Heart left ventricle (tissue), 16 donors: ENCODE measurements at places on chromosomes 5 and 9. TPM values are rescaled to one million over a fixed set of nuclear protein-coding genes. Genes with fewer than 3 reads are reported as not detected.

Gene MORN5
- total RNA-seq: not detected

Gene GRXCR2
- 1.1 TPM for total RNA-seq

Gene LCN1
- total RNA-seq: not detected

Gene PIP5K1B
- total RNA-seq: 51.2 TPM

Gene ECM2
- 9.2 TPM for total RNA-seq

Gene PLCXD3
- total RNA-seq: 80.3 TPM

Gene TAF1L
- total RNA-seq: not detected

Gene SAXO1
- 0.11 TPM for total RNA-seq

Gene SPRY4
- 7.7 TPM for total RNA-seq

Gene LEAP2
- total RNA-seq: 0.91 TPM

Gene ENTREP1
- total RNA-seq: 24.8 TPM

Gene SPATA31D4
- total RNA-seq: not detected

GRCh38 chr9:111597852-111598732, 1.4 kb downstream of the PTGR1 start:
- peak; percentile 79 for DNase-seq

DNA sequence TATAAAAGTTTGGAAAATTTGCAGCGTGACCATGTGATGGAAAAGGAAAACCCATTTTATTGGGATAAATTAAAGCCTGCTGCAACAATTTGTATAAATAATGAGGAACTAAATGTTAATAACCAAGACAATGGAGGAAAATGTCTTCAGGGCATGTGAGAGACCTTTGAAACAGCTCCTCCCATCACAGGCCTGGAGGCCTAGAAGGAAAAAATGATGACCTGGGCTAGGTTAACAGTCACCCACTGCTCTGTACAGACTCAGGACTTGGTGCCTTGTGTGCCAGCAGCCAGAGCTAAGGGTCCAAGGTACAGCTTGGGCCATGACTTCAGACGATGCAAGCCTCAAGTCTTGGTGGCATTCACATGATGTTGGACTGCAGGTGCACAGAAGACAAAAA, 22.0 kb upstream of the UGT3A1 start:
- no peak for DNase-seq

DNA sequence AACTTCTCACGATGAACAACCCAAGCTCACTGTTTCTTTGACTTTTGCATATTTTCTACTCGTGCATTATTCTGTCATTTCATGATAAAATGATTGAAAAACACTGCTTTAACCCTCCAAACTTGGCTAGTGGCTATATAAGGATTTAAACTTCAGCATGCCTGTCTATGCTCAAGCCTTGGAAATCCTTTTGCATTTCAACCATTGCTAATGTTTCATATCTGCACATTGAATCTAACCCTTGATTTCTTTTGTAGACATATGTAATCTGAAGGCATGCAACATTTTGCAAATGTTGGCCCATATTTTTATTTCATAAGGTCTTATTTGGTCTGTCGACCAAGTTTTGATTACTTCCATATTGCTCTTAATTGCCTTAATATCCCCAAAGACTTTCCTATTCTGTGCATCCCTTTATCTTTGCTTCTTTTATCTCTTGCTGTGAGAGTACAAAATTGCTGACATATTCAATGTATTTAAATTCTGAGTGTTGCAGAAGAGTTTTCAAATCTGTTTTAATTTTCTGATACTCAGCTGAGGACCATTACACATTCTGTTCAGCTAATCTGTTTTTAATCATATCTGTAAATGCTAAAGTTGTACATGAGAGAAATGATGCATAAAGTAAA, 403.7 kb upstream of the ZNF608 start:
- no peak for DNase-seq

DNA sequence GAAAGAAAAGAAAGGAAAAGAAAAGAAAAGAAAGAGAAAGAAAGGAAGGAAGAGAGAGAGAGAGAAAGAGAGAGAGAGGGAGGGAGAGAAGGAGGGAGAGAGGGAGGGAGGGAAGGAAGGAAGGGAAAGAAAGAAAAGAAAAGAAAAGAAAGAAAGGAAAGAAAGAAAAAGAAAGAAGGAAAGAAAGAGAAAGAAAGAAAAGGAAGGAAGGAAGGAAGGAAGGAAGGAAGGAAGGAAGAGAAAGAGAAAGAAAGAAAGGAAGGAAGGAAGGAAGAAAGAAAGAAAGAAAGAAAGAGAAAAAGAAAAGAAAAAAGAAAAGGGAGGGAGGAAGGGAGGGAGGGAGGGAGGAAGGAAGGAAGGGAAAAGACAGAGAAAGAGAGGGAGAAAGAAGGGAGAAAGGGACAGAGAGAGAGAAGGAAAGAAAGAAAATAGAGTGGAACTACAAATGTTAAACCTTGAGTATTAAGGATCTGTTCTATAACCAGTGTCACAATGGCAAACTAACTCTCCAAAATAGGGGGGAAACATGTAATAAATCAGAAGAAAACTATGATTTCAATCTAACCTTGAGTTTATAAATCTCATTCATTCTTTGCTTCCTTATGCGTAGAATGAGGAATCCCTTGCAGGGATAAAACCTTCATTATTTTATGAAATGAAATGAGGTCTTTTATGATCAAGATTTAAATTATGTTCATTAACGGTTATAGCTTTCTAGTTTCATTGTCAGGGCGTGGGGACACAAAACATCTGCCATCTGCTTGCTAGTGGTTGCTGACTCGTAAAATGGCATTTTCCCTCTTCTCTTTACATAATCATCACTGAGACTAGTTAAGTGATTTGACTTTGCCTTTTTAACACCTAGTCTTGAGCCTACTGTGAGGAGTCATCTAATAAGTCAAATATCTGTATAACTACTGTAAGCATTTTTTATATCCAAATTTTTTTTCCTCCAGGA, 40.7 kb upstream of the RAD23B start:
- DNase-seq: no peak

DNA sequence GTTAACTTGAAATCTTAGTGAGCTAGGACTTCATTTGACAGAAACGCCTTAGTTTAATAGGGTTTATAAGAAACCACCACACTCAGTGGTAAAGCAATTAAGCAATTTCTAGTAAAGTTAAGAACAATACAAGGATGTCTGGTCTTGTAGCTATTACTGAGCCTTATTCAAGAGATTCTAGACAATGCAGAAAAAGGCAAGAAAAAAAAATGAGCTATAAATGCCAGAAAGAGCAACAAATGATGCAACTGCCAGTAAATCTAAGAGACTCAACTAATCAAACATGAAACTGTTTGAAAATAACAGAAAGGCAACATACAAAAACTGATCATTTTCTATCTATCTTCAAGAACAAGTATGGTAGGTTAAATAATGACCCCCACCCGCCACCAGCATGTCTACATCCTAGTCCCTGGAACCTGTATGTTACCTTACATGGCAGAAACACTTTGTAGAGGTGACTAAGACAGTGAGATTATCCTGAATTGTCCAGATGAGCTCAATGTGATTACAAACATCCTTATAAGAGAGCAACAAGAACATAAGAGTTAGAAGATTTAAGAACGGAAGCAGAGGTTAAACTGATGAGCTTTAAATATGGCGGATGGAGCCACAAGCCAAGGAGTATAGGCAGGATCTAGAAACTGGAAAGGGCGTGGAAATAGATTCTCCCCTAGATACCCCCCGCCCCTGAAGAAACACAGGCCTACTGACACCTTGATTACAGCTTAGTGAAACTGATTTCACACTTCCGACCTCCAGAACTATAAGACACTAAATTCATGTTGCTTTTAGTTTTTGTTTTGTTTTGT, 93.0 kb downstream of the SUSD1 start:
- no peak for DNase-seq

DNA sequence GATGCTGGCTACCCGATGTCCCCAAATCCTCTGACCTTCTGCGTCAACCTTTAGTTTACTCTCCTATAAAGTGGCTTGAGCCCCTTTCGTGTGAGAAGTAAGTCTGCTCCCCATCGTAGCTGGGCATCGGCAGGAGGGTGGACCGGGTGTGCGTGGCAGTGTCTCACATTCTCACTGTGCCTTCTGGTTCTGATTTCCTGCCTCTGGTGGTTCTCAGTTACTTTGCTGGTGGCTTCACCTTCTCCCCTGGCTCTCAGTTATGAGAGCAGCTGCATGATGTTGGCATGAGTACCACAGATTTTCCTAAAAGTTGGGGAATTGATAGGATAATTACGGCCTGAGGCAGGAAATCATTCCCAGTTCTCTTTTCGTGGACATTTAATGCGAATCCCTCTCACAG, 47.0 kb upstream of the RPS23 start:
- DNase-seq: no peak

- no peak for DNase-seq
Observed at GRCh38 chr9:91746357-91746756, 203.7 kb downstream of the ROR2 start.

DNA sequence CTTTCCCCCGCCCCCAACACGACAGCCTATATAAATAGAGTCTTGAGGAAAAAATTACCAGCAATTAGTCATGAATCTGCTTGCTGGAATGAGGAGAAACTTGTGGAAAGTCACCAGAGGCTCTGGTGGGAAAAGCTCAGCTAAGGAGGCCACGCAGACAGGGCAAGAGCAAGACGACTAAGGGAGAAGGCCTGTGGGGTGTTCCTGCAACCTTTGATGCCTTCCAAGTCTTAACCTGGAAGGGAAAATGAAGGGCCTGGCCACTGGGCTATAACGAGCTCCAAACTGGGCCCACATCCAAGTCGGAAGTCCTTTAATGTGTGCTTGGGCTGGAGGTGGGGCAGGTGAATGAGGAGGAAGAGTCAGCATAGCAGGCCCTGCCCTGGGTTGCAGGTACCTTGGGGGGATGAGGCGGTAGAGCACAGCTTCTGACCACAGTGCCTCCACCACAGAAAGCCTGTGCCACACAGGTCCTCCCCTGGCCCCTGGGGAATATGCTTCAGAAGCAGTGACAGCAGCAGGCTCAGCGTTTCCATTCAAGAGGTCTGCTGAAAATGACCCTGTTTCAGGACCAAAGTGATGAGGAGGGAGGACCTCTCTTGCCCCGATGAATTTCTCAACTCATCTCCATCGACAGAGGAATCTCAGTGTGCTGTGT, 92.8 kb upstream of the LRRTM2 start:
- DNase-seq: peak; percentile 44

DNA sequence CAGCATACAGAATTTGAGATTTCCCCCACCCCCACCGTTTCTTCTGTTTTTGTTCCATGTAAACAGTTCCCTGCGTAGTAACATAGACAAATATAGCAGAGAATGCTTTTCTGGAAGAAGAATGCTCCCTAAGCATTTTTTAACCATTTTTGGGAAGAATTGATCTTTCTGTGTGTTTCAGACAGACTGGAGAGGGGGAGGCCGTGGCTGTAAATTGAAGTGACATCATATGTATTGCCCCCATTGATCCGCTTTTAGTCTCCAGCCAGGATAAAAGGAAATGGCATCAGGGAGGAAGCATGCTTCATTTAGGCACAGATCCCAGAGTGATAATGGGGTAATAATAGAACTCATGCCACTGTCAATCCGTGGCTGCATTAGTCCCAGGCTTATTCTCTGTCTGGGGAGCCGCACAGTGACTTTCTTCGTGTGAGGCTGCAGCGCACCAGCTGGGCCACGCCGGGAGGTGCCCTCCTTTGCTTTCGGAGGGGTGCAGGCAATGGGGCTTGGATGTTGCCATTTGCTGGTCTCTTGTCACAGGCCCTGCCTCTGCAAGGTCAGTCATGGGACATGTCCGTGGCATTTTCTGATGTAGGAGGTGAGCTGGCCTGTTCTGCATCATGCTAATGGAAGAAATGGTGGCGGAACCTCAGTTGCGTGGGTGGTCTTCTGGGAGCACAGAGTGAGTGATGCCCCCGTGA, 261.5 kb downstream of the FANCC start:
- DNase-seq: no peak

DNA sequence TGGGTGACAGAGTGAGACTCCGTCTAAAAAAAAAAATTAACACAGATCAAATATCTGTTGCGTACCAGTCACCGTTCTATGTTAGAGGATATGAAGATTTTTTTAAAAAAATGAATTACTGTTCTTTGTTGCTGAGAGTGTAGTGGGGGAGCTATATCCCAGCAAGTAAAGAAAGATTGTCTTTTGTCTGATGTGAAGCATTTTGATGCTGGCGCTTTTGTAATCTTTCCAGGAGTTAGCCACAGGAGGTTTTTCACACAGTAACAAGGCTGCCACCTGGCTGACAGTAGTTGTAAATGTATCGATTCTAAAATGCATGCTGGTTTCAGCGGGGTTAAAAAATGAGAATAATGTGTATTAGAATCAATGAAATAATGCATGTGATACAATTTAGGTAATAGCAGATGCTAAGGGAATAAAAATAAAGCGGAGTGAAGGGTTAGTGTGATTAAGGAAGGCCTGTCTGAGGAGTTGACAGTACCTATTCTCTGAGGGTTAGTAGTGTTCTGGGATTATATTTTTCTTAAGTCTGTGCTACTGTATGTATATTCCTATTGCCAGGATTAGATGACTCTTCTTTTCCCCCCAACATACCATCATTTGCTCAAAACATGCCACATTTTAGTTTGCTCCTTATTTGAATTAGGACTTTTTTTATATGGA, 3.4 kb downstream of the LMNB1 start:
- no peak for DNase-seq

- peak; percentile 90 for DNase-seq
Observed at GRCh38 chr9:121748727-121749423, 97.4 kb downstream of the DAB2IP start.

DNA sequence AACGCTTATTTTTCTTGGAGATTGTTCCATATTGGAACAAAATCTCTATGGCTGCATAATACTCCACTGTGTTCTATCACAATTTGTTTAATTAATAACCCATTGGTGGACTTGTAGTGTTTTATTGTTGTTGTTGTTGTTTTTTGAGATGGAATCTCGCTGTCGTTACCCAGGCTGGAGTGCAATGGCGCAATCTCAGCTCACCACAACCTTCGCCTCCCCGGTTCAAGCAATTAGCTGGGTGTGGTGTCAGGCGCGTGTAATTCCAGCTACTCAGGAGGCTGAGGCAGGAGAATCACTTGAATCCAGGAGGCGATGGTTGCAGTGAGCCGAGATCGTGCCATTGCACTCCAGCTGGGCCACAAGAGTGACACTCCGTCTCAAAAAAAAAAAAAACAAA, 38.7 kb downstream of the SPRY4 start:
- no peak for DNase-seq

DNA sequence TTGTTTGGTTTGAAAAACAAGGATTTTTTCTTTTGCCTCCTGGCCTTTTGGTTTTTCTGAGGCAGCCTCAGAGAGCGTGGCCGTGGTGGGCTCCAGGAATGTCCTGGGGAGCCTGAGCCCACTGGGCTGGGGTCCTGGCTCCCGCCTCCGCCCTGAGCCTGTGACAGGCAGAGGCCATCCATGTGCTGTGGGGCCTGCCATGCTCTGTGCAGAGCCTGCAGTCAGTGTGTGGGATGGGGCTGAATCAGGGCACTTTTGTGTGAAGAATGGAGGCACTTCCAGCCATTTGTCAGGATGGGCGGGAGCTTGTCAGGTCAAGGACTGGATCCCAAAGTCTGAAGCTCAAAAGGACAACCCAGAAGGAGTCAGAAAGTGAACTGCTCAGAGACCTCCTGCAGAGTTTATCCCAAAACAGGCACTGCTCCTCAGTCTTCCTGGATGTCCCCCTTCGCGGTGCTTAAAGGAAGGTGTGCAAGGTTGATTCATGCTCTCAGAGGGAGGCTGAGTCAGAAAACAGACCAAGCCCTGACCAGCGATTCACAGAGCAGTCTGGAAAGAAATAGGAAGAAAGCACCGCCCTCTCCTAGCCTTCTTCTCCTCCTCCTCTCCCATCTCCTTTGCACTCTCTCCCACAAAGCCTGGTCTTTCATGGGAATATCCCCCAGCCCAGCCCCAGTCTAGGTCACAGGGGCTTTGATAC, 53.2 kb downstream of the MVB12B start:
- DNase-seq: no peak

- peak; percentile 30 for DNase-seq
Observed at GRCh38 chr5:72268753-72269410, 51.2 kb downstream of the MRPS27 start.

GRCh38 chr5:65823845-65824445, 101.9 kb downstream of the NLN start:
- no peak for DNase-seq
